ENCODE measurements at places on chromosomes 7 and 10. TPM values are rescaled to one million over a fixed set of nuclear protein-coding genes. Genes with fewer than 3 reads are reported as not detected.
A peak's percentile ranks its signal among the peaks of the same experiment; 100 is the strongest.

DNA sequence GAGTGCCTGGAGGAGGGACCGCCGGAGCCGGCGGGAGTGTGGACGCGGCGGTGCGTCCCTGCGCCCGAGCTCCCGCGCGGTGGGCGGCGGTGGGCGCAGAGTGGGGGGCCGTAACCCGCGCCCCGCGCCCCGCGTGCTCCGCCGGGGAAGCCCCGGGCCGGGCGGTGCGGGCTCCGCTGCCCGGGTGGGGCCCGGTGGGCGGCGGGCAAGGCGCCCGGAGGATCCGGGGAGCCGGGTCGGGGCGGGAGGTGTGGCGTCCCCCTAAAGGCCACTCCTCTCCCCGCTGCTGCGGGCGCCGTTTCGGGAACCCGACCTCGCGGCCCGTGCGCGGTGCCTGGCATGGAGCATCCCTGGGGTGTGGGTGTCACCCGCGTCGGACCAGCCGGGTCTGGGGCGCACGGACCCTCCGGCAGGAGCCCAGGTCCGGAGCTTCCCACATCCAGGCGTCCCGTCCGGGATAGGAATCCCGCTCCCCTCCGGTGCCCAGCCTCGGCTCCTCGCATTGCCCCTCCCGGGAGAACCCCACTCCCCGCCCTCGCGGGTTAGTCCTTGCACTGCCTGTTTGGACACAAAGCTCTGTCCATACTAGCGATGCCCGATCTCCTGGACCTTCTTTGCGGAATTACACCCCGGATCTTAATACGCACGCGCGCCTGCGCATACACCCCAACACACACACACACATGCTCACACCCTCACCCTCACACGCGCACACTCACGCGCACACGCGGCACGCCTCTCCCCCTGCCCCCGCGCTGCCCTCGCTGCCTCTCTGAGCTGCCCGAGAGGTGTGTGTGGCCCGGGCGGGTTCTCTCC is 723 bp downstream of the MTURN start:
- H3K36me3 ChIP-seq = no peaks in the 10 kb centered on the region
- peaks cover 12% of the 10 kb centered on the region for H3K4me1 ChIP-seq
- H3K27me3 ChIP-seq = no peaks in the 10 kb centered on the region
- peak overlapping the region; percentile 90 for H3K4me3 ChIP-seq

The DPP6 gene
- not detected for total RNA-seq

DNA sequence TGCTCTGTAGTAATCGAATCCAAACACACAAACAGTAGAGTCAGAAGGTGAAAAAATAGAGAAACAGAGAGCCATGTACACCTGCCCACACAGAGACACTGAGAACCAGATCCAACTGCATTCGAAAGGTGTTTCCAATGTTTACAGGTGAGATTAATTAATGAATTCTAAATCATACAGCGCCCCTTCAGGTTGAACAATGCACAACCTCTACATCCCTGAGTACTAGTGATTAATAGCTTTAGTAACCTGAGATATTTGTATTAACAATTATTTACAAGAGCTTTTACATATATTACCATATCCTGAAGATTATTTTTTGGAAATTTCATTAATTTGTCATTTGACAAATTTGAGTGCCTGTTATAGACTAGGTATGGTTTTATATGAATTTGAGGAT is 7.6 kb upstream of the MRC1 start:
- no peaks in the 10 kb centered on the region for H3K27me3 ChIP-seq
- DNase-seq = no peak
- H3K36me3 ChIP-seq = no peaks in the 10 kb centered on the region
- no peak overlapping the region for H3K4me3 ChIP-seq

DNA sequence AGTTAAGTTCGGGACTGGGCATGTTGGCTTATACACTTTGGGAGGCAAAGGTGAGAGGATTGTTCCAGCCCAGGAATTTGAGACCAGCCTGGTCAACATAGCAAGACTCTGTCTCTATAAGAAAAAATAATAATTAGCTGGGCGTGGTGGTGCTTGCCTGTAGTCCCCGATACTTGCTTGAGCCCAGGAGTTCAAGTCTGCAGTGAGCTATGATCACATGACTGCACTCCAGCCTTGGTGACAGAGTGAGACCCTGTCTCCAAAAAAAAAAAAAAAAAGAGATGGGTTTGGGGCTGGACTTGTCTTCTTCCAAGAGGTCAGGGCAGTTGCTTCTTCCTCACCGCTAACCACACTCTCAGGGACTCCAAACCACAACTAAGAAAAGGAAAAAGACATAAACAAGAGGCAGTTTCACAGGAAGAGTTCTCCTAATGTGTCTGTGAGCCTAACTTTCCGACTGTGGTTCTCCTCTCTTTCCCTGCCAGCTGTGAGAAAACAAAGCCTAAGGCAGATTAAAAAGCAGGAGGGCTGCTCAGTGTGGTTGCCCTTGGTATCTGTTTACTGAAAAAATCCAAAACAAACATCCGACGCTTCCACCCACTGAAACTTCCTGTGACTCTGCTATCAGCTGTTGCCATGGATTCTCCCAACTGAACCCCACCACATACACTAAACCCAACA is 2.4 kb upstream of the SERPINE1 start:
- H3K4me1 ChIP-seq = peaks cover 59% of the 10 kb centered on the region
- no peaks in the 10 kb centered on the region for H3K36me3 ChIP-seq
- no peak overlapping the region for H3K4me3 ChIP-seq

- no peak for DNase-seq
- H3K36me3 ChIP-seq = no peaks in the 10 kb centered on the region
- H3K4me1 ChIP-seq = peaks cover 22% of the 10 kb centered on the region
- no peak overlapping the region for H3K4me3 ChIP-seq
- no peak overlapping the region for H3K27ac ChIP-seq
Measured at GRCh38 chr10:49138361-49138891, 4.6 kb upstream of the FAM170B start.

The PGAM2 gene
- total RNA-seq = 1.9 TPM

- no peaks in the 10 kb centered on the region for H3K27me3 ChIP-seq
- no peaks in the 10 kb centered on the region for H3K36me3 ChIP-seq
- no peak for DNase-seq
- H3K27ac ChIP-seq = no peak overlapping the region
- no peaks in the 10 kb centered on the region for H3K4me1 ChIP-seq
Measured at GRCh38 chr10:48694371-48695030, 9.8 kb downstream of the WDFY4 start.

Data from natural killer cell (primary cell).